Hair follicular keratinocyte (primary cell): ENCODE measurements at places on chromosomes 13 and 19. TPM values are rescaled to one million over a fixed set of nuclear protein-coding genes. Genes with fewer than 3 reads are reported as not detected.

ALDH16A1 gene
- total RNA-seq: 19.4 and 29.5 TPM in 2 replicates

KCNN1 gene
- total RNA-seq: not detected in 2 replicates

RETN gene
- total RNA-seq: not detected in 2 replicates

SIGLEC12 gene
- not detected in 2 replicates for total RNA-seq

ZNF154 gene
- 1.0 and 2.0 TPM in 2 replicates for total RNA-seq

SLC10A2 gene
- total RNA-seq: not detected in 2 replicates

TMEM238 gene
- 11.9 and 16.4 TPM in 2 replicates for total RNA-seq

LYPD5 gene
- 2.6 and 4.1 TPM in 2 replicates for total RNA-seq

LILRA1 gene
- total RNA-seq: not detected in 2 replicates

SLC6A16 gene
- total RNA-seq: not detected in 2 replicates

HCN2 gene
- 0.08 TPM in 1 of 2 replicates, not detected in the other for total RNA-seq

ZNF576 gene
- total RNA-seq: 13.0 and 14.0 TPM in 2 replicates

DCLK1 gene
- total RNA-seq: 0.08 TPM in 1 of 2 replicates, not detected in the other

DACT3 gene
- total RNA-seq: 0.23 and 0.27 TPM in 2 replicates

HSD17B14 gene
- 0.23 and 1.2 TPM in 2 replicates for total RNA-seq

OR7C1 gene
- total RNA-seq: not detected in 2 replicates

ATP1A3 gene
- total RNA-seq: 0.04 TPM in 1 of 2 replicates, not detected in the other

ZFR2 gene
- total RNA-seq: not detected in 2 replicates

NUFIP1 gene
- 2.8 and 4.9 TPM in 2 replicates for total RNA-seq

ZNF98 gene
- 0.84 TPM in 1 of 2 replicates, not detected in the other for total RNA-seq

CLIP3 gene
- 0.49 and 1.0 TPM in 2 replicates for total RNA-seq

ACER1 gene
- not detected in 2 replicates for total RNA-seq

FAM216B gene
- not detected in 2 replicates for total RNA-seq

LILRA2 gene
- not detected in 2 replicates for total RNA-seq

CCL25 gene
- not detected in 2 replicates for total RNA-seq

CACNG8 gene
- total RNA-seq: not detected in 2 replicates

ZNF350 gene
- 2.7 and 5.1 TPM in 2 replicates for total RNA-seq

ACP4 gene
- not detected in 2 replicates for total RNA-seq

IL17D gene
- 0.16 TPM in 1 of 2 replicates, not detected in the other for total RNA-seq

ZNF823 gene
- 3.0 and 5.2 TPM in 2 replicates for total RNA-seq

ADAMTSL5 gene
- 2.7 and 11.0 TPM in 2 replicates for total RNA-seq

ZNF575 gene
- 0.08 TPM in 1 of 2 replicates, not detected in the other for total RNA-seq

IL11 gene
- 2.9 and 7.0 TPM in 2 replicates for total RNA-seq

RANBP3 gene
- total RNA-seq: 35.9 and 57.9 TPM in 2 replicates

PTH2 gene
- not detected in 2 replicates for total RNA-seq

ZNF492 gene
- total RNA-seq: 0.39 and 1.8 TPM in 2 replicates

DIRAS1 gene
- total RNA-seq: not detected in 2 replicates

ZNF441 gene
- 1.3 and 1.9 TPM in 2 replicates for total RNA-seq
